ENCODE measurements at places on chromosomes 7 and 10.

DNA sequence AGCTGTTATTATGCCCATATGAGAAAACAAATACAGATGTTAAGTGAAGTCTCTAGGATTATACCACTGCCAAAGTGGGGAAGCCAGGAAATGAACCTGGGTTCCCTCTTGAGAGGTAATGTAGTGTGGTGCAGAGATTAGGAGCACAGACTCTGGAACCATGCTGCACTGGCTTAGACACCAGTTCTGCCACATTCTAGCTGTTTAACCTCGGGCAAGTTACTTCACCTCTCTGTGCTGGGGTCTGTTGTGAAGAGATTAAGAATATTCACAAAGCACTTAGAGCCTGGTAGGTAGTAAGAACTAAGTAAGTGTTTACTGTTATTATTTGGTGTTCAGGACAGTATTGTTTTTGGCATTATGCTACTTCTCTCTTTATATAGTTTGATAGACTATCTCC is 41.9 kb downstream of the PDE6C start:
- no peak for DNase-seq

- no peak for DNase-seq
These were observed 99.3 kb upstream of the FAM20C start for GRCh38 chr7:92888-93672.

GRCh38 chr10:9254353-9254752 is 1199.9 kb downstream of the GATA3 start:
- no peak for DNase-seq

DNA sequence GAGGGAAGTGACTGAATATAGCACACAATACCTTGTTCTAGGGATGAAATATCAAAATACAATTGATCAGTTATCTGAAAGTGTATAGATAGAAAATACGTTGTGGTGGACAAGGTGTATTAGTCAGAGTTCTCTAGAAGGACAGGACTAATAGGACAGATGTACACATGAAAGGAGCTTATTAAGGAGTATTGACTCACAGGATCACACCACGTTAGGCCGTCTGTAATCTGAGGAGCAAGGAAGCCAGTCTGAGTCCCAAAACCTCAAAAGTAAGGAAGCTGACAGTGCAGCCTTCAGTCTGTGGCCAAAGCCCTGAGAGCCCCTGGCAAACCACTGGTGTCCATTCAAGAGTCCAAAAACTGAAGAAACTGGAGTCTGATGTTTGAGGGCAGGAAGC is 406.1 kb downstream of the MDFIC start:
- no peak for DNase-seq

DNA sequence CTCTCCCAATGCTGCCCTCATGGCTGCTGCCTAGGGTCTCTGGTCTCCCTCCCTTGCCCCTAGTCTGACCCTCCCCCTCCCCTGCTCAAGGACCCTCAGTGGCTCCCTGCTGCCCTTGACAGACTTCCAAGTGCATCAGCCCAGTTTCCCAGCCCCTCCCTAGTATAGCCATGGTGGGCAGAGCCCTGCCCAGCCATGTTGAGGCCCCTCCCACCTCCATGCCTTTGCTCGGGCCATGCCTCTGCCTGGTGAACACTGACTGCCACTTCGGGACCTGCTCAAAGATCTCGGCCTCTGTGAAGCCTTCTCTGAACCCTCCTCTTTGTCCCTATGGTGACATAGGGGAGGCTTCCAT is 73.2 kb downstream of the MYL10 start:
- no peak for DNase-seq

DNA sequence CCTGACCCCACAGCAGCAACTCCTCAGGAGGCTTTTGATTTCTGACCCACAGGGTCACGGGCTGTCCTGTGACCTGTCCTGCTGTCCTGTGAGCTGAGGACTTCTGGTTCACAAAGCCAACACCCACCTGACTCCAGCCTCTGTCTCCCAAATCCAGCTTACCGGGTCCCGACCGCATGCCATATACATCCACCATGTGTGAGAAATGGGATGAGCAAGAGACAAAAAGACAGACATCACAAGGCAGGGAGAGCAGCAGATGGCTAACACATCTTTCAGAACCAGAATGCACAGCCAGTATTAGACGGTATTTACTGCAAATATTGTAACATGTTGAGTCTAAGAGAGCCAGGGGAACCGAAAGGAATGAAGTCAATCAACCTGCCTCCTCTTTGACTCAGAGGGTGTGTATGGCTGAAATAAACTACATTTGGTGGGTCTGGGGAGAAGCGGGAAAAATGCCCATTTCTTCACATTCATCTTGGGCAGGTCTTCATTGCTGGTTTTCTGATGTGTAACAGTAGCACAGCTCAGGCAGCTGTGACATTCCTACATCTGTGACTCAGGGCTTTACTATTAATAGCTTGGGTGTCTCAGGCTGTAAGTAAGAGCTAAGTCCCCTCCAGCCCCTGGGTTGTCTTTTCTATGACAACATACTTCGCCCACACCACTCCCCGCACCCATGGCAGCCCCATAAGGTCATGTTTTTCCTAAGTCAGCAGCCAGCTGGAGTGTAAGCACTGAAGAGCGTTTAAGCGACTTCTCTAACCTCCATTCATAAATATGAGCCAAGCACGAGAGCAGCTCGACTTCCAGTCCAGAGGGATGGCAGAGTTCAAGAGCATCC is 25.0 kb downstream of the ABLIM1 start:
- no peak for DNase-seq

DNA sequence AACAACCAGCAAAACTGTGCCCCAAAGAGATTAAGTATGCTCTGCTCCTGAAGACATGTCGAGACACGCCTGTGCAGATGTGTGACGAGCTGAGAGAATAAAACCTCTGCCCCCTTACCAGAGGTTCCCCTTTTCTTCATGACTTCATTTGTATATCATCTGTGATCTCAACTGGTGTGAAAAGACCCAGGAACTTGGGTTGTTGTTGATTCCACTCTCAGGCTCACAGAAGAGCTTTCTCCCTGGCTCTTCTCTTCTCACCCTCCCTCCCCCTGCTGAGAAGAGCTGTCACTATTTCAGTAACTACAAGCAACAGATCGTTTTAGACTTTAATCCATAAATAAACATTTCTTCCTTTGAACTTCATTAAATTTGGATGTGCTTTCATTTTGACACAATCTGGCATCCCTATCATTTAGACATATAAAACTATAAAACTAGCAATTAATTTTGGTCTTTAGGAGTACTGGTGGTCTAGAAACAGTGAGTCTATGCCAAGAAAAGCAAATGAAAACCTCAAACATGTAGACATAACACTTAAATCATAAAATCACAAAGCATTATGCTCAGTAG is 179.3 kb upstream of the FZD8 start:
- no peak for DNase-seq

DNA sequence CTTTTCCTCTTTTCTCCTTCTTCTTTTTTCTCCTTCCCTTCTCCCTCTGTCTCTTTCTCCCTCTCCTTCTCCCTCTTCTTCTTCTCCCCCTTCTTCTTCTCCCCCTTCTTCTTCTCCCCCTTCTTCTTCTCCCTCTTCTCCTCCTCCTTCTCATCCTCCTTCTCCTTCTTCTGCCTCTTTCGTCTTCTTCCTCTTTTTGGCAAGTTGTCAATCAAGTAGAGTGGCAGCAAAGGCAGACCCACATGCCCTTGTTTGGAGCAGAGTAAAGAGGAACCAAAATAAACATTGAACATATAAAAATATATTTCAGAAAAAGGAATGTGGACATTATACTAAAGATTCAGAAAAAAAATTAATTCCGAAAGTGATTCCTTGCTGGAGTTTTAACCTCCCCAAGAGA is 59.6 kb upstream of the ZNF33B start:
- no peak for DNase-seq

DNA sequence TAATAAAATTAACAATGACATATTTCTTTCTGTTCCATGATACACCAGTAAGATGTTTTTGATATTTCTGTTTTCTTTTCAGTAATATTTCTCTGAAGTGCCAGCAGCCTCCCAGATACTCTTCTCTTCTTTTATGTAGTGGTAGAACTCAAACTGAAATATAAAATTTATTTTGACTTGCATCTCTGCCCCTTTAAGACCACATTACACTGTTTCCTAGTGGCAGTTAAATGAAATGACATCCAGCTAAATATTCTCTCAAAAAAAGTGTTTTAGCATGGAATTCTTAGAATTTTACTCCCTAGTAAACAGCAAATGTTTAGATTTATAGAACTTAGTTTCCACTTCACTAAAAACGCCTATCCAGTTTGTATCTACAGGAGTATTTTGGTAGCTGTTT is 237.2 kb upstream of the MTPN start:
- DNase-seq, result no peak

DNA sequence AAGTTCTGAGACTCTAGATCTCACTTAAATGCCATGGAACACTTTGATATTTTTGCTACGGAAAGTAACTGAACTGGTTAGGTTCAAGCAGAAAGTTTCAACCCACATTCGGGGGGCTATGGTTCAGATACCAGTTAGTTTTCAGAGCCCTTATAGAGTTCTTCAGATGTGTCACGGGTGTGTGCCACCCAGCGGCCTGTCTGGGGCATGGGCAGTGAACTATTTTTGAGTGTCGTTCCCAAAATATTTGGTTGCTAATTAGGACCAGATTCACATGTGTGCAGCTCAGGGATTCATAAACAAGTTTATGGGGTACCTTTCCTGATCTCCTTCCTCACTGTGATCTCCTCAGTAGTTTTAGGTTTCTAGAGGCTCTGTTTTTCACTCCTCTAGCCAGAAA is 271.9 kb downstream of the C7orf25 start:
- no peak for DNase-seq

DNA sequence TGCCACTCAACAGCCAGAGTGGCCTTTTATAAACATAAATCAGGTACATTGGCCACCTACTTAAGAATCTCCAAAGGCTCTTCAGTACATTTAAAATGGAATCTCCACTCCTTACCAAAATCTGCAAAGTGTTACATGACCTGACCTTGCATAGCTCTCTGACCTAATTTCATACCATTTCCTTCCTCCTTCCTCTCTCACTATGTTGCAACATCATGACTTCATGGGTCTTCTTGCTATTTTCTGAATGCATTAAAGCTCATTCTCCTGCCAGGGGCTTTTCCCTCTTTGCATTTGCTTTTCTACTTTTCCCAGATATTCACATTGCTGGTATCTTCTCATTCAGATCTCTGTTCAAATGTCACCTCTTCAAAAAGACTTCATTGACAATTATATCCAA is 22.1 kb upstream of the PPP1R17 start:
- DNase-seq, result no peak

DNA sequence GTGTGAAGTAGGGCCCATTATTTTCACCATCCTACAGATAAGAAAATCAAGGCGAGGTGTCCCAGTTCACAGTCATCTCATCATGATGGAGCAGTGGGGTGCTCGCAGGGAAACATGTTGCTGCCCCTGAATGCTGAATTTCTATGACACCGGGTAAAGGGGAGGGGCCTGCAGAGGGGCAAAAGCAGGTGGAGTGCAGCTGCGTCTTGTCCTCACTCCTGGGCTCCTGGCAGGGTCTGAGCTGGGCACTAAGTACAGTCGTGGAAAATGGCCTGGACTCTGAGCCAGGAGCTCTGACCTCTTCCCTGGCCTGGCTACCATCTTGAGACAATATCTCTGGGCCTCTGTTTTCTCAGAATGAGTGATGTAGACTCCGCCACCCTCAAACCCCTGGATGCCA is 253.1 kb upstream of the PITRM1 start:
- DNase-seq, result no peak

- DNase-seq, result no peak
These were observed 677 bp downstream of the SKAP2 start for GRCh38 chr7:26863518-26864308.
